ENCODE measurements at places on chromosomes 4 and X. TPM values are rescaled to one million over a fixed set of nuclear protein-coding genes. Genes with fewer than 3 reads are reported as not detected.

IGFBP7 gene
- not detected for total RNA-seq

- no peak overlapping the region for H3K4me3 ChIP-seq
- H3K27me3 ChIP-seq: no peaks in the 10 kb centered on the region
- no peak for DNase-seq
- H3K36me3 ChIP-seq: peaks cover 19% of the 10 kb centered on the region
- peaks cover 10% of the 10 kb centered on the region for H3K4me1 ChIP-seq
Observed at GRCh38 chr4:47525154-47525819, 40.2 kb downstream of the ATP10D start.

- peak overlapping the region; percentile 49 for H3K27ac ChIP-seq
- no peak overlapping the region for H3K4me3 ChIP-seq
- peaks cover 42% of the 10 kb centered on the region for H3K4me1 ChIP-seq
- DNase-seq: no peak
Observed at GRCh38 chr4:109655396-109655795, 47.8 kb downstream of the CASP6 start.

HSFX2 gene
- not detected for total RNA-seq

GRCh38 chrX:110015915-110016314, 13.0 kb downstream of the TMEM164 start:
- H3K4me1 ChIP-seq: peaks cover 9% of the 10 kb centered on the region
- H3K27ac ChIP-seq: no peak overlapping the region
- no peak overlapping the region for H3K4me3 ChIP-seq
- peaks cover 2% of the 10 kb centered on the region for H3K36me3 ChIP-seq
- no peak for DNase-seq
- no peaks in the 10 kb centered on the region for H3K27me3 ChIP-seq

DNA sequence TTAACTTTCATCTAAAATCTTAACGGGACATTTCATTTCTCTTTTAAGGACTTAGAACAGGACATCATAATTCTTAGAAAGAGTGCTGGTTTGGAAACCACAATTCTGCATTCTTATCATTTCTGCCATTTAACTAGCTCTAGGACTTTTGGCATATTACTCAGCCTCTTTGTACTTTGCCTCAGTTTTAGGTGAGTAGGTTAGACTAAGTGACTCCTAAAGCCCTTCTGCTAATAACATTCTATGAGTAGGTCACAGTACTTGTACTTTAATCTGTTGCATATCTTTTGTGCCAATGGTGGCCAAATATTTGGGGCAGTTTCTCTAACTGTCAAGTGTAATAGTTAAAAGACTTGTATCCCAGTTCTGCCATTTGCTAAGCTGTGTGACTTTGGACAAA, 115.4 kb upstream of the NUDT6 start:
- no peak overlapping the region for H3K27ac ChIP-seq
- peaks cover 5% of the 10 kb centered on the region for H3K4me1 ChIP-seq
- peaks cover 22% of the 10 kb centered on the region for H3K36me3 ChIP-seq
- H3K27me3 ChIP-seq: no peaks in the 10 kb centered on the region

- H3K36me3 ChIP-seq: no peaks in the 10 kb centered on the region
- no peak overlapping the region for H3K27ac ChIP-seq
- H3K4me3 ChIP-seq: no peak overlapping the region
- no peak for DNase-seq
Observed at GRCh38 chr4:78155616-78156105, 98.5 kb downstream of the FRAS1 start.

GAGE12J gene
- total RNA-seq: not detected

BCLAF3 gene
- total RNA-seq: 2.9 TPM

- peaks cover 2% of the 10 kb centered on the region for H3K36me3 ChIP-seq
- no peak overlapping the region for H3K4me3 ChIP-seq
- H3K4me1 ChIP-seq: peaks cover 13% of the 10 kb centered on the region
- no peak overlapping the region for H3K27ac ChIP-seq
- H3K27me3 ChIP-seq: peaks cover 67% of the 10 kb centered on the region
Observed at GRCh38 chr4:93827272-93827947, 1.1 kb upstream of the ATOH1 start.

CHIC2 gene
- 17.5 TPM for total RNA-seq

DNA sequence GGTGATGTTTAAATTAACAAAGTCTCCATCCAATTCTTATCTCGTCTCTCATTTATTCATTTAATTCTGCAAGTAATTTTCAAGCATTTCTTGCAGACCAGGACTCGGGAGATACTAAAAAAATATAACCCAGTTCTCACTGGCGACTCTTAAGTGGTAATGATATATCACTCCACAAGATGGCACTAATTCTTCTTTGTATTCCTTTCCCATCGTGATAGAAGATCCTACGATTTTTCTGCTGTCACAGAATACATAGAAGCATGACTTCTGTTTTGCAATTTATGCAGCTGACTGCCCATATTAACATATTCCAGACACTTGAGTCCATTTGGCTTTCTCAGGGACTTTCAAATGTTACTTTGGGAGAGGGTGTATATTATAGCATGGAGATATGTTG, 64.0 kb upstream of the FGF13 start:
- no peak overlapping the region for H3K4me3 ChIP-seq
- no peak for DNase-seq
- H3K4me1 ChIP-seq: no peaks in the 10 kb centered on the region
- no peaks in the 10 kb centered on the region for H3K27me3 ChIP-seq
- no peaks in the 10 kb centered on the region for H3K36me3 ChIP-seq

DNA sequence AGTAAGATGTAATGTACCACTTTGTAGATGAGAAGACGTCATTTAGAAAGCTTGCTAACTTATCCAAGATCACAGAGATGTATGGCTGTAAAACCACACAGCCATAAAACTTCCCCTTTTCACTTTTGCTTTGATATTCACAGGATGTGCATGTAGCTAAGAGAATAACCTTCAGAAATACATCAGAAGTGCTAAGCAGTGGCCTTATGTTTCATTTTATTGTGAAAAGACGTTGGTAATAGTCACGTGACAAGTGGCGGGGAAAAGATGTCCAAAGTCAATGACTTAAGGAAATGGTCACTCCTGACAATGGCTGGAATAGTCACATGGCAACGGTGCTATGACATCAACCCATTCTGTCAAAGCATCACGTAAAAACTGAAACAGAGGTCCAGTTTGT, 12.9 kb upstream of the WDR17 start:
- DNase-seq: no peak
- no peaks in the 10 kb centered on the region for H3K36me3 ChIP-seq
- H3K4me1 ChIP-seq: no peaks in the 10 kb centered on the region
- no peak overlapping the region for H3K4me3 ChIP-seq
- H3K27ac ChIP-seq: no peak overlapping the region
- H3K27me3 ChIP-seq: peaks cover 3% of the 10 kb centered on the region

DNA sequence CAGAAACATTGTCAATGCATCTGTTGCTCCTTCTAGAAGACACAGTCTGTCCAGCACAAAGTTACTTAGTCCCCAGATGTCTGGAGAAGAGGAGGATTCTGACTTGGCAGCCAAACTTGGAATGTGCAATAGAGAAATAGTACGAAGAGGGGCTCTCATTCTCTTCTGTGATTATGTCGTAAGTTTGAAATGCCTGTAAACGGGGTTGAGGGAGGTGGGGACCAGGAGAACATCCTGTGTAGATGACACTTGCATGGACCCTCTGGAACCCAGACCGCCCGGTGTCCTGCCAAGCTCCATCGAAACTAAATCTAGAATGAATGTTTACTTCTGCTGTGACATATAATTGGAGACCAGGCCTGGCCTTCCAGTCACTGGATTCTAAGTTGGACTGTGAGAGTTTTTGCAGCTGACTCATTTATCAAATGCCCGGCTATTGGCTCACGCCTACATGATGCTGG, 45.0 kb upstream of the MSANTD1 start:
- no peak overlapping the region for H3K4me3 ChIP-seq
- H3K36me3 ChIP-seq: peaks cover 45% of the 10 kb centered on the region
- no peak for DNase-seq
- peaks cover 36% of the 10 kb centered on the region for H3K4me1 ChIP-seq

GRCh38 chrX:123873956-123874355, 14.1 kb downstream of the XIAP start:
- no peak overlapping the region for H3K27ac ChIP-seq
- no peaks in the 10 kb centered on the region for H3K27me3 ChIP-seq
- DNase-seq: no peak
- peaks cover 39% of the 10 kb centered on the region for H3K4me1 ChIP-seq
- H3K4me3 ChIP-seq: no peak overlapping the region
- peaks cover 12% of the 10 kb centered on the region for H3K36me3 ChIP-seq

- H3K27ac ChIP-seq: no peak overlapping the region
- H3K36me3 ChIP-seq: no peaks in the 10 kb centered on the region
- no peak for DNase-seq
- H3K4me1 ChIP-seq: no peaks in the 10 kb centered on the region
- H3K27me3 ChIP-seq: no peaks in the 10 kb centered on the region
- no peak overlapping the region for H3K4me3 ChIP-seq
Observed at GRCh38 chr4:61828960-61829359, 628.8 kb downstream of the ADGRL3 start.

ARHGEF6 gene
- 45.7 TPM for total RNA-seq

GRCh38 chrX:48590203-48591103, 6.8 kb upstream of the WDR13 start:
- no peak overlapping the region for H3K4me3 ChIP-seq
- no peak for DNase-seq
- no peaks in the 10 kb centered on the region for H3K27me3 ChIP-seq
- H3K4me1 ChIP-seq: no peaks in the 10 kb centered on the region
- H3K36me3 ChIP-seq: no peaks in the 10 kb centered on the region

DNA sequence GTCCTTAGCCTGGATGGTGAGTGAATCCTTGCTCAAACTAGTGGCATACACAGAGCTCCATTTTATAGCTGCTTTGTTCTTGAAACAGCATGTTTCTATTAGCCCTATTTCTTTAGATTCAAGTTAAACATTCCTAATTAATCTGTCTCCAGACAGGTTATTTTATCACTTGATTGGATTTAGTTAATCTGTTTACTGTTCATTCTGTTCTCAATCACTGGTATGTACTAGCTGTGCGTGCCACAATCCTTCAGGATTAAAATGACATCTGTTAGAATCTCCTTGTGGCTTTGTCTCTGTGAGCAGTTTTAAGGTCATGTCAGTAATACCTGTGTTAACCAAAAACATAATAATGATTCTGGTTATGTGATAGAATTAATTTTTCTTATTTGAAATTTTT, 36.5 kb downstream of the PTPN13 start:
- no peaks in the 10 kb centered on the region for H3K27me3 ChIP-seq
- H3K4me3 ChIP-seq: no peak overlapping the region
- no peaks in the 10 kb centered on the region for H3K36me3 ChIP-seq
- DNase-seq: no peak
- H3K4me1 ChIP-seq: no peaks in the 10 kb centered on the region

EDNRA gene
- not detected for total RNA-seq

GRCh38 chr4:15930314-15930713, 8.2 kb downstream of the FGFBP1 start:
- H3K27me3 ChIP-seq: peaks cover 16% of the 10 kb centered on the region
- DNase-seq: peak; percentile 35
- peaks cover 19% of the 10 kb centered on the region for H3K4me1 ChIP-seq
- H3K4me3 ChIP-seq: no peak overlapping the region
- no peaks in the 10 kb centered on the region for H3K36me3 ChIP-seq

GRCh38 chr4:26126143-26126718, 194.6 kb upstream of the RBPJ start:
- no peak overlapping the region for H3K4me3 ChIP-seq
- H3K27me3 ChIP-seq: peaks cover 9% of the 10 kb centered on the region
- H3K4me1 ChIP-seq: peaks cover 22% of the 10 kb centered on the region
- no peaks in the 10 kb centered on the region for H3K36me3 ChIP-seq

DNA sequence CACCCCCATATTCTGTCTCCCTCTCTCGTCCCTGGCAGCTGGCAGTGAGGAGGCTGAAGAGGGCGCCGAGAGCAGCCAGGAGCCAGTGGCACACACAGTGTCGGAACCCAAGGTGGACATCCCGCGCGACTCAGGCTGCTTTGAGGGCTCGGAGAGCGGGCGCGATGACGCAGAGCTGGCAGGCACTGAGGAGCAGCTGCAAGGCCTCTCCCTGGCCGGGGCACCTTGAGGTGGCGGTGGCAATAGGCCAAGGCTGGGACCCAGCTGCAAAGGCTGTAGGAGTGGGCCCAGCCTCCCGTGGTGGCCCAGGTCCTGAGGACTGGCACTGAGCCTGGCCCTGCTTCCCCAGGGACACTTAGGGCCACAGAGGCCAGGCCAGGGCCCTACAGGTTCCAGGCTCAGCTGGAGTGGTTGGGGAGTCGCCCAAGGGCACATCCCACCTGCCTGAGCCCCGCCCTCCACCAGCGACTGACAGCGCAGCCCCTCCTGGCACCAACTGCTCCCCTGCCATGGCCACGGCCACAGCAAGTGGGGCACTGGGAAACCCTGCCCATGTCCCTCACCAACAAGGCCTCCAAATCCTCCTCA, 13.9 kb downstream of the SASH3 start:
- H3K4me3 ChIP-seq: no peak overlapping the region
- peaks cover 20% of the 10 kb centered on the region for H3K4me1 ChIP-seq
- H3K36me3 ChIP-seq: peaks cover 30% of the 10 kb centered on the region
- no peak for DNase-seq
- H3K27ac ChIP-seq: peak overlapping the region; percentile 52

RS1 gene
- not detected for total RNA-seq

DNA sequence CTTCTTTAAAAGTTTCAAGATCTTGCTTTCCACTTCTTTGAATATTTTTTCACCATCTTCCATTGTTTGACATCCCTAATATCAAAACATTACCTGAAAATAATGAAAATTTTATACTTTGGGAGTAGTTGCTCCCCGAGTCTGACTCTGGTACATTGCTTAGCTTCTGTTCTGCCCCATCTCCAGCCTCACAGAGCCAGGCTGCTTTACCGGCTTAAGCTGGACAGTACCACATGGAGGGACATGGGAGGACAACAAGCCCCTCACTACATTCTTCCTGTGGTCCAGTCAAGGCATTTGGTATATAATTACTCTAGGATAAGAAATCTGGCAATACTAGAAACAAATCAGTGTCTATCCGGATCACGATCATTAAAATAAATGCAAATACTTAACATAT, 60.2 kb downstream of the UGT8 start:
- no peaks in the 10 kb centered on the region for H3K36me3 ChIP-seq
- no peak for DNase-seq
- H3K4me3 ChIP-seq: no peak overlapping the region
- peaks cover 19% of the 10 kb centered on the region for H3K27me3 ChIP-seq
- no peaks in the 10 kb centered on the region for H3K4me1 ChIP-seq
- H3K27ac ChIP-seq: no peak overlapping the region

GRCh38 chrX:68455151-68455510, 21.8 kb upstream of the OPHN1 start:
- no peaks in the 10 kb centered on the region for H3K4me1 ChIP-seq
- no peaks in the 10 kb centered on the region for H3K36me3 ChIP-seq
- no peak for DNase-seq
- H3K27me3 ChIP-seq: no peaks in the 10 kb centered on the region
- no peak overlapping the region for H3K27ac ChIP-seq
- H3K4me3 ChIP-seq: no peak overlapping the region

GRCh38 chrX:69066966-69067525, 98.2 kb downstream of the PJA1 start:
- no peaks in the 10 kb centered on the region for H3K36me3 ChIP-seq
- no peaks in the 10 kb centered on the region for H3K27me3 ChIP-seq

CXXC4 gene
- not detected for total RNA-seq

GRCh38 chrX:52574416-52575275, 57.8 kb upstream of the XAGE1B start:
- no peaks in the 10 kb centered on the region for H3K4me1 ChIP-seq
- H3K36me3 ChIP-seq: no peaks in the 10 kb centered on the region
- H3K27me3 ChIP-seq: no peaks in the 10 kb centered on the region

GRCh38 chr4:120144634-120145033, 78.0 kb upstream of the MAD2L1 start:
- H3K27ac ChIP-seq: no peak overlapping the region
- H3K27me3 ChIP-seq: no peaks in the 10 kb centered on the region
- H3K4me3 ChIP-seq: no peak overlapping the region
- no peaks in the 10 kb centered on the region for H3K4me1 ChIP-seq
- DNase-seq: no peak

MAPK10 gene
- not detected for total RNA-seq

TRPC3 gene
- 0.16 TPM for total RNA-seq

GRCh38 chr4:124092101-124092500, 620.4 kb downstream of the ANKRD50 start:
- H3K27me3 ChIP-seq: no peaks in the 10 kb centered on the region
- H3K4me1 ChIP-seq: no peaks in the 10 kb centered on the region
- no peak overlapping the region for H3K27ac ChIP-seq
- DNase-seq: no peak
